ENCODE measurements at places on chromosomes 11 and 22.

GRCh38 chr11:116459185-116460045 lies 313.4 kb downstream of the BUD13 start:
- DNase-seq: no peak

DNA sequence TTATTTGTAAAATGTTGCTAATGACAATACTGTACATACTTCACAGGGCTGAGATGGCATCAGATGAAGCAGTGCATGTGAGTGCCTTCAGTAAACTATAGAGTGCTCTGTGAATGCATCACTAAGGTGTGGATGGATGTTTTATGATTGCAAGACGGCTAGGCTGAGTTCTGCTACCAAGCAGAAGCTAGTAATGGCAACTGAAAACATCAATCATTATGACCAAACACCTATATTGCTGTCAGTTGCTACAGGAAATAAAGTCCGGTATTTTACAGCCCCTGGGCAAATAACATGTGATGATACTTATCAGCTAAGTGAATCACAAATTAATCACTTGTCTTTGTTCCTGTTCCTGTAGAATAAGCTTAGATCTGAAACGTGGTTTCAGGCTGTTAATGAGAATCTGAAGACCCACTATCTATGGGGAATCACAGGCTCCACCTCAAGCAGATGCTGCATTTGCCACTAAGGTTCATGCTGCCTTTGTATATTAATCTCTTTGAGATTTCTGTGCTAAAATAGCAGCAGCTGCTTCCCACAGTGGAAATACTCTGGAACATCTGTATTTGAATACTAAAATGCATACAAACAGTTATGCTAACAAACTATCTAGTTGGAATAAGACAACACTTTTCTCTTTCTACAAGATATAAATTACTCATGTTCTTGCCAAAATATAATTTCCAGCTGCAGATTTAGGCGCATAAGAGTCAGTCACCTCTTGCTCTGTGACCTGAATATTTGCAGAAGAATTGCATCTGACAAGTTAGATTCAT lies 254.0 kb upstream of the PITPNB start:
- DNase-seq: peak; percentile 53

GRCh38 chr22:19916941-19917340 lies 24.6 kb upstream of the COMT start:
- no peak for DNase-seq

GRCh38 chr11:47355283-47356128 lies 3.0 kb upstream of the MYBPC3 start:
- peak; percentile 95 for DNase-seq

- DNase-seq: no peak
These were observed 124.1 kb upstream of the MPPED2 start for GRCh38 chr11:30710221-30710620.

DNA sequence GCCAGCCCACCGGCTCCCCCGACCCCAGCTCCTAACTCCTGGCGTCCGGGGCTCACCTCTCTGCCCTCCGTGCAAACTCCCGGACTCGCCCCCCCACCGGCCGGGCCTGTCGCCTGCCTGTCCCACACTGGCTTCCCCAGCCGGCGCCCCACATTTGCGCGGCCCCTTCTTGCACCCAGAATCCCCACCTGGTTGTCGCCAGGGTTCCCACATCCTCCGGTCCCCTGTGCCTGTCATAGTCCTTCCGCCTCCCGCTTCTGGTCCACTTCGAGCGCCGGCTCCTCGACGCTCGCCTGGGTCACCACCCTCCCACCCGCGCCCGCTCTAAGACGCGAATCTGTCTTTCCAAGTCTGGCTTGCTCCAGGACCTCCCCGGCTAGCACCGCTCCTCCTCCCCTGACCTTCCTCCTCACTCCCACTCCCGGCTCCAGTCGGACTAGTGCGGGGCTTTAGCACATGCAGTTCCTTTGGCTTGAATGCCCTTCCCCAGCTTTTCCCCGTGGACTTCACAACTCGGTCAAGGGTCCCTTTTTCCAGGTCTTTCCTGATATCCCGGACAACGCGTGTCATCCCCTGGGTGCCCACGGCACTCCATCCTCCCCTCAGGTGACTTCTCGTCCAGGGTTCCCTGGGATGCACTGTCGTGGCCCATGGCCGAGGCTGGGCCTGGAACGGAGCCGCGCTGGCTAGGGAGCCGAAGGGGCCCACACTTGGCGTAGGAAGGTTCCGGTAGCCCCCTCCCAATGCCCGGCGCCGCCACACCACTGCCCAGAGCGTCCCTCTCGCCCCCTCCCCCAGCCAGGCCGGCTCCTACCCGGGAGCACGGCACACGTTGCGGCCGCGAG lies 635 bp downstream of the SCARF2 start:
- DNase-seq: no peak

DNA sequence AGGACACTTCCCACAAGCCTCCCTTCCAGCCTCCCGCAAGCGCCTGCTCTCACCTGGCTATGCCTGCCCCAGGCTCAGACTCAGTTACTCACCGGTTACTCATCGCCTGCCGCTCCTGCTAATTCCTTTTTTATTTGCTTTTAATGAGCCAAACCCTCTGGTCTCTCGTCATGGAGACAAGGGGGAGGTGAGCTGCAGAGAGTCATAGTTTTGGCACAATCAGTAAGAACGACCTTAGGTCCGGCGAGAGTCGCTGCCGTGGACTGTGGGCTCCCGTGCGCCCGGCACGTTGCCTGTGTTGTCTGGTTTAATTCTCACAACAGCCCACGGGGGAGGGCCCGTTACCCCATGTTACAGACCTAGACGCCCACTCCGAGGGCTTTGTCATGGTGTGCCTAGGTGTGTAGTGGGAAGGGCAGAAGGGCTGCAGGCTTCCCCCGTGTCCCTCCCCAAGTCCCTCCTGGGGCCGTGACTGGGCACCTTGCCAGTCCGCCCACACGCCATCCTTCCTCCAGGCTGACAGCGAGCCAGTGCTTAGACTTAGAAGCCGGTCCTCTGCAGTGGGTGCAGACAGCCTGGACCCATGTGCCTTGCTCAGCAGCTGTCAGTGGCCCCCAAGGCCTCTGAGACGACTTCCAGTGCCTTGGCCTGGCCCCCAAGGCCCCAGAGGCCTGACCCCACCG lies 42.2 kb downstream of the WNT7B start:
- DNase-seq: no peak

- DNase-seq: no peak
These were observed 13.7 kb downstream of the PIWIL3 start for GRCh38 chr22:24760708-24761306.

DNA sequence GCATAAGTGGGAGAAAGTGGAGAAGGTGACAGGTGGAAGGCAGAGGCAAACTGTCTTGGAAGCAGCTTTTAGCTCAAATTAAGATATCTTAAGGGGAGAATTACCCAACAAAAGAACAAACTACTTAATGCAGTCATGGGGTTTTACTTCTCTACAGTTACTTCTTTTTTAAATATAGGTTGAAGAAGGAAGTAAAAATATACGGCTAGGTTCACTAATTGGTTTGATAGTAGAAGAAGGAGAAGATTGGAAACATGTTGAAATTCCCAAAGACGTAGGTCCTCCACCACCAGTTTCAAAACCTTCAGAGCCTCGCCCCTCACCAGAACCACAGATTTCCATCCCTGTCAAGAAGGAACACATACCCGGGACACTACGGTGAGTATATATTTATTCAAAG lies 40.8 kb downstream of the PDHX start:
- no peak for DNase-seq

GRCh38 chr11:112810951-112811350 lies 150.3 kb upstream of the NCAM1 start:
- DNase-seq: no peak

GRCh38 chr11:116224154-116224888 lies 548.5 kb downstream of the BUD13 start:
- DNase-seq: peak; percentile 65

DNA sequence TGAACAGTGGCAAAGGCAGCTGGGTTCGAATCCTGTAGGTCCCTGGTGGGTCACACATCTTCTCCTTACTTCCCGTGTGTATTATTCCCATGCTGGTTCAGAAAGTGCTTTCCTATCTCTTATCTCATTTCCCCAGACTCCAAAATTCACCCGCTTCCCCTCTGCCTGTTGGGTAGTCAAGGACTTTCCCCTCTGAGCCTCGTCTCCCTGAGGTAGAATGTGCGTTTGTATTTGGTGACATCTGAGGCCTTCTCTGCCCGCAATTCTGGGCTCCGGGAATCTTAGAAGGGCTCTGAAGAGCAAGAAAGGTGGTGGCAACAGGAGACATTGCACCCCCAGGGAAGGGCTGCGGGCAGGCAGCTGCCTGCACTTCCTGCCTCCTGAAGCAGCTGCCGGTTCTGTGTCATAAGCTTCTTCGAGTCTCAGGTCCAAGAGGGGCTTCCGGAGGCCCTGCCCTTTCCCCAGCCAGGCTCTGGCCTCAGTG lies 5.9 kb downstream of the LRRC32 start:
- DNase-seq: no peak
